ENCODE measurements at places on chromosomes 2 and 18. TPM values are rescaled to one million over a fixed set of nuclear protein-coding genes. Genes with fewer than 3 reads are reported as not detected.

DNA sequence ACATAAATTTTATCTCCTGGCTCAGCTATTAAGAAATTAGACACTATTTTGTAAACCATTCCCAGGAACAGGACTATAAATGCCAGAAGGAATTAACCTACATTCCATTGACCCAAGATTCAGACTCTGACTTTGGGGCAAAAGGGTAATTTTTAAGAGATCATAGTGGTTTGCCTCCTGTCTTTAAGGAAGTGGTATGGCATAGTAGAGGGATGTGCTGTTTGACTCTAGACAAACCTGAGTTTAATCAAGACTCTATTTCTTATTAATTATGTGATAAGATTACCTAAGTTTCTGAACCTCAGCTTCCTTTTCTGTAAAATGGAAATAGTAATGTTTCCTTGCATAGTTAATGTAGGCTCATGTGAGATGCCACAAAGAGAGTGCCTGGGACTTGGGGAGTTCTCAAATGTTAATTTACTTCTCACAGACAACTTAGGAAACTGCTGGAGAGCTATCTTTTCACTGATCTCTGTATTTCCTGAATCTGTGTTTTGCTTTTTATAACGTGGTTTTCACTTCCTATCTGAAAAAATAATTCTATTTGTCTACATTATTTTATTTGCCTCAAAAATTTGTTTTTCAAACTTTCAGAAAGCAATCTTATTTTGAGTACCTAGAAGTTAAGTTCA, 11.9 kb upstream of the SLC40A1 start:
- no peak for DNase-seq

- no peak for DNase-seq
Observed at GRCh38 chr2:45768208-45768607, 116.7 kb downstream of the PRKCE start.

DNA sequence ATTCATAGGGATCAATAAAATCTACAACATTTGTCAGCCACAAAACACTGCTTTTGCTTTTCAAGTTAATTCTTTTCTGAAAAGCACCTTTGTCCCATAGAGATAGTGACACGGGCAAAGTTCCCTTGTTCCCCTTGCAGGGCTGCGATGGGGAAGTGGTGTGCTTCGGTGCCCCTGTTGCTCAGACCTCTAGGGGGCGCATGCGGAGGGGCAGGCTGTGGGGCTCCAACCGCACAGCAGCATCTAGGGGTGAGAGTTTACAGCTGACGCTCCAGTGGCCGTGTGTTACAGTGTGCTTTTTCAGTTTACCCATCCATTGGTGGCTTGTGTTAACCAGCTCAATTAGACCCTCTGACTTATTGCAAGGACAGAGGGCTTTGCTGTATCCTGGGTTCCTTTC, 1432.2 kb upstream of the ACVR2A start:
- no peak for DNase-seq

GRCh38 chr18:13471198-13471845, 252.8 kb downstream of the LDLRAD4 start:
- DNase-seq, result no peak

DNA sequence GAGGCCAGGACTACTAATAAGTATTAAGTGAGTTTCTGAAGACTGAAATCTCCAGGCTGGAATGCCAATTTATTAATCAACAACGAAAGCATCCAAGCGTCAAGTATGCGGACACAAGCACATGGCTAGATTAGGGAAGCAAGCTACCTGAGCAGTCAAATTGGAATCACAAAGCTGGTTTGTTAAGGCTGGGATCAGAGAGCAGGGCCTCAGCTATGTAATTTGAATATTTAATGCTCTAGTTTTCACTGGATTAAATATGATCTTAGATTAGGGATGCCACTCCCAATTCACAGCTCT, 5.7 kb downstream of the CCL20 start:
- DNase-seq, result no peak

DNA sequence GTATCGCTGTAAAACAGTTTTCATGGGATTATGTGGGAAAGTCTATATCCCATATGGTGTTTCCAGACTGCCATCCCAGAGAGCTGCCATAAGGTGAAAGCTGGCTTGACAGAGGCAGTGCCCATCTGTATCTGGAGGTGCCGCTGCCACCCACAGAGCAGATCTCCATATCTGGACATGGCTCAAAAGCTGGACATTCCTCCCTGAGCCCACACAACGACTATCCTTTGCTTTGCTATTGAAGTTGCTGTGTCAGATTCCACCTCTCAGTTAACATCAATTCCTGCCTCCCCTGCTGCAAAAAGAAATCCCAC, 55.2 kb downstream of the RND3 start:
- no peak for DNase-seq

DNA sequence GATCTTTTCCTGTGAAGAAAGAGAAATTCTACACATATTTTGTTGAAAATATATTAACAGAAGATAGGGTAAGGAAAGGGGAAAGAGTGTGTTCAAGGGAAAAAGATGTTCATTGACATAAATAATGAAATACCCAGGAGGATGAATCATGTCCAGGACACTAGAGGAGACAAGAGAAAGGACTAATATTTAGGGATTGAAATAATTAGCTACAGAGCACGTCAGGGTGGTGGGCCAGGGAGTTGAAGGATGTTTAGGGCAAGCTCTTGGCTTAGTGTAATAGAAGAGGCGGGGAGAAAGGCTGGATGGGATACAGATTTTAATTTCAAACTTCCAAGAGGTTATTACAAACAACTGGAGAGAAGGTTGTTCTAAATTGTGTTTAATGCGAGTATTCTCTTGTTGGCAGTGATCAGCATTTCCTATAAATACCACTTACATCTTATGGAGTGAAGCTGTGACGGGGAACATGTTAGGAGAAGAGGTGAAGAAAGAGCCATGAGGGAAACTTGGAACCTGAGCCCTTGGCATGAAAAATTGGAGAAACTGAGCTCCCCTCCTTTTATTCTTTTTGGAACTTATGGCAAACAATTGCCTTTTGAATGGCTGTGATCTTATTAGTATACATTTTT, 36.6 kb upstream of the CETN1 start:
- DNase-seq, result no peak

DNA sequence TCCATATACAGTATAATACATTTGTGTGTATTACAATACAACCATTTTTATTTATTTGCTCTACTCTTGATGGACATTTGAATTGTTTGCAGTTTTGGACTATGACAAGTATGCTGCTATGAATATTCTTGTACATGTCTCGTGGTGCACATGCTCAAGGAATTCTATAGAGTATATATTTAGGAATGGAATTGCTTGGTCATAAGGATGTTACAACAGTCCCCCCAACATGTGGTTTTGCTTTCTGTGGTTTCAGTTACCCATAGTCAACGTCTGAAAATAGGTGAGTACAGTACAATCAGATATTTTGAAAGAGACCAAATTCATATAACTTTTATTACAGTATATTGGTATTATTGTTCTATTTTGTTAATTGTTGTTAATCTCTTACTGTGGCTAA, 24.1 kb upstream of the PLEKHM3 start:
- no peak for DNase-seq

- DNase-seq, result peak; percentile 60
Observed at GRCh38 chr2:96665083-96665569, 22.6 kb downstream of the FER1L5 start.

DNA sequence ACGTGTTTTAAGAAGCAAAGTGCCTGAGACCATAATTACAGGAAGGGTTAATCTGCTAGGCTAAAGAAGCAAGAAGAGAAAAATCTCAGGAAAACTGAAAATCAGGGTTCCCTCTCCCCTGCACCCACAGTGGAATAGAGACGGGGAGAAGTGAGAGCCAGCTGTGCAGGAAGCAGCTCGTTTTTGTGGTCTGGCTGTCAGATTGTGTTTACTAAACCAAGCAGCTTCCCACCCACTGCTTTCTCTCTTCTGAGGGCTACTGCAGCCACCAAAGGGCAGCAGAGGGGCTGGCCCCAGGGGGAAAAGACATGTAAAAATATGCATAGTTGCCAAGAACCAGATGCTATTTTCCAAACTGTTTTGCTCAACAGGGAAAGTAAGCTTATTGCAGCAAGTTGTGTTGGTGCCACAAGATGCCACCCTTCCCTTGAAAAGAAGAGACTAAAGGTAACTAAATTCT, 72.6 kb upstream of the THUMPD2 start:
- DNase-seq, result no peak

DNA sequence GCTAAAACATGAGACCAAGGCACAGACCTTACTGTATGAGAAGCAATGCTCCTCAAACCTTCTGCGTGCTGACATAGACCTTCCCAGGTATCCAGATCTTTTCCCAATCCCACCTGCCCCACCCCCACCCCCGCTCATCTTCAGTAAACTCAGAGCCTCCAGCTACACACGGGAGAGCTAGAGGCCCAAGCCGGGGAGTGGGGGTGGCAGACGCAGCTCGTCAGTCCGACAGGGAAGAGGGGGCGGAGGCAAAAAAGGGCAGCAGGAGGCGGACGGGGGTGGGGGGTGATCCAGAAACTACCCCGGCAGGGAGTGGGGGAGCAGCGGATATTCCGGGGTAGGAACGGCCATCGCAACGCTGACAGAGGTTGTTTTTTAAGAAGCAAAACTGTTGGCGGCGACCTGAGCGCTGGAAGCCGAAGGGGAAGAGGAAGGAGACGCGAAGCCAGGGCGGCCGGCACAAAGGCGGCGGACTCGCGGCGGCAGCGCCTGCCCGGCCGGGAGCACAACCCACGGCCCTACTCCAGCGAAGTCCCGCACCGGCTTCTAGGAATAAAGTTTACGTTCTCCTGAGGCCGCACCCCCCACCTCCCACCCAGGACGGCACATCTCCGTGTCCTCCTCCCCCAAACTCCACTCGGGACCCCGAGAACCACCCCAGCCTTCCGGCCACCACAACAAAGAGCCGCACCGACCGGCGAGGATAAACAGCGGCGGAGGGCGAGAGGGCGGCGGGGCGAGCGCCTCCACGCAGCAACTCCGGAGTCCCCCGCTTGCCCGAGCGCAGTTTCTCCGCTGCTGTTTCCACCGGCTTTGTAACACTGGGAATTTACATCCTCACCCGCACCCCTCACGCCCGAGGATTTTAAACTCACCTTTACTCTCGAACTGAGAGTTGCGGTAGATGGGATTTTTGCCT, 722 bp downstream of the BAZ2B start:
- peak; percentile 96 for DNase-seq

DNA sequence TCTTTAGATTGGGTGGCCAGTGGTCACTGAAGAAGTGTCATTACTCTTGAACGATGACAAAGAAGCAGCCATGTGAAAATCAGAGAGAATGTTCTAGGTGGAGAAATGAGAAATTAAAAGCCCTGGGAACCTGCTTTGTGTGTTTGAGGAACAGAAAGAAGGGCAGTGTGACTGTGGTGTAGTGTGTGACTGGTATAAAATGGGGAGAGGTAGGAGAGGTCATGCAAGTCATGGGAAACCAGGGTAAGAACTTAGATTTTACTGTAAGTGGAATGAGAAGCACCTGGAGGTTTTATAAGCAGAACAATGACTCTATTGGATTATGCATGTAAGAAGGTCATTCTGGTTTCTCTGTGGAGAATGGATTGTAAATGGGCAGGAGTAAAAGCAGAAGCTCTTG, 12.2 kb downstream of the ICOS start:
- DNase-seq, result no peak

DNA sequence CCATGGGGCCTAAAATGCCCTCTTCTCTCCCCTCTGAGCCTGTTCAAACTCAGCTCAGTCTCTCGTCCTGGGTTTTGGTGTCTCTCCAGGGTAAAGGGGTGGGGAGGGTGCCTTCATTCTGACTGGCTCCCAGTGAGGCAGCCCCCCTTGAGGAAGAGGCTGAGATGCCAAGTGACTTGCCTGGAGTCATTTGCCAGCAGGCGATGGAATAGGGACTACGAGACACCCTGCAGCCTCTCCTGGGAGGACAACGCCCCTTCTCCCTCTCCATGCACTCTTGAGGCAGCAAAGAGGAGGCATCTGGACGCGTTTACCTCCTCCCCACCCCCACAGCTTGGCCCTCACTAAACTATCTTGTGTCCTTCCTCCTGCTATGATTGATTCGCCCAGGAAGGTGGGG, 760 bp upstream of the STON1 start:
- no peak for DNase-seq

- no peak for DNase-seq
Observed at GRCh38 chr2:64234150-64234549, 89.9 kb upstream of the PELI1 start.

GRCh38 chr2:180130403-180130802, 123.3 kb upstream of the CWC22 start:
- no peak for DNase-seq

DNA sequence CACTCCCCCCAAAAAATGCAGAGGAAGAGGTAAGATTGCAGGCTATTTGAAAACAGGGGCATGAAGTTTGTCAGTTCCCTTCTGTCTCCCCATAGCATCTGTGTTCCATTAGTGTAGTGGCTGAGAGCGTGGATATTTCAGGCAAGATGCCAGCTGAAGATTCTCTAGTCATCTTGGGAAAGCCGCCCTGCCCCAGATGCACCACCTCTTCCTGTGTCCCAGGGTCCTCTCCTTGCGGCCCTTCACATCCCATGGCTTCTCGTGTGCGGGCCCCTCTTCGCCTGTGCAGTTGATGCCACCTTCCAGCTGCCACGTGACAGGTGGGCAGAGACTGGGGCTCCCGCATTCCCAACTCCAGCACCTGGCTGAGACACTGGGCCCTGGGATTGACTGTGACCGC, 16.1 kb downstream of the TMEM127 start:
- DNase-seq, result no peak

DNA sequence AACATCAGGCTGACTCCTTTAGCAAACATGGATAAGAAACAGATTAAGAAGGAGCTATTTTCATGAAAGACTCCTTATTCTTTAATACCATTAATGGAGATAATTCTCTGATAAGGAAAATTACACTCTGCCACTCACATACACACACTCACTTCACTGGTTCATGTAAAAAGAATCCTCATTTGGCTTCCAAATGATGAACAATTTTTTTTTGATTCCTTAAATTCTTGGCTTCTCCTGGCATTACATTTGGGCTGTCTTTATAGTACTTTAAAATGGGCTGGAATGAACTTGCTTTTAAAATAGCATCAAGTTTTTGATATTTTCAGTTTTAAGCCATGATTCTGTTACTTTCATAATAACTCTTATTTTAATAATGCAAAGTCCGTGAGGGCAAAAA, 328.6 kb downstream of the SLC8A1 start:
- DNase-seq, result no peak

GRCh38 chr2:69159986-69160385, 147.0 kb downstream of the ANTXR1 start:
- no peak for DNase-seq

- DNase-seq, result no peak
Observed at GRCh38 chr2:226030788-226031646, 631.5 kb downstream of the NYAP2 start.

GRCh38 chr2:23602116-23602515, 217.1 kb downstream of the KLHL29 start:
- peak; percentile 22 for DNase-seq

The SCYGR7 gene
- total RNA-seq, result not detected

The HMSD gene
- not detected for total RNA-seq

The NTSR2 gene
- total RNA-seq, result not detected
